ENCODE measurements at places on chromosomes 7 and 10. TPM values are rescaled to one million over a fixed set of nuclear protein-coding genes. Genes with fewer than 3 reads are reported as not detected.

Gene ANXA8
- total RNA-seq = not detected

Gene IL15RA
- total RNA-seq = not detected

Gene MYO3A
- not detected for total RNA-seq

Gene IGF2BP3
- 120 TPM for total RNA-seq

Gene ST8SIA6
- total RNA-seq = not detected

Gene EIF4EBP2
- 52.8 TPM for total RNA-seq

Gene TMEM176A
- not detected for total RNA-seq

DNA sequence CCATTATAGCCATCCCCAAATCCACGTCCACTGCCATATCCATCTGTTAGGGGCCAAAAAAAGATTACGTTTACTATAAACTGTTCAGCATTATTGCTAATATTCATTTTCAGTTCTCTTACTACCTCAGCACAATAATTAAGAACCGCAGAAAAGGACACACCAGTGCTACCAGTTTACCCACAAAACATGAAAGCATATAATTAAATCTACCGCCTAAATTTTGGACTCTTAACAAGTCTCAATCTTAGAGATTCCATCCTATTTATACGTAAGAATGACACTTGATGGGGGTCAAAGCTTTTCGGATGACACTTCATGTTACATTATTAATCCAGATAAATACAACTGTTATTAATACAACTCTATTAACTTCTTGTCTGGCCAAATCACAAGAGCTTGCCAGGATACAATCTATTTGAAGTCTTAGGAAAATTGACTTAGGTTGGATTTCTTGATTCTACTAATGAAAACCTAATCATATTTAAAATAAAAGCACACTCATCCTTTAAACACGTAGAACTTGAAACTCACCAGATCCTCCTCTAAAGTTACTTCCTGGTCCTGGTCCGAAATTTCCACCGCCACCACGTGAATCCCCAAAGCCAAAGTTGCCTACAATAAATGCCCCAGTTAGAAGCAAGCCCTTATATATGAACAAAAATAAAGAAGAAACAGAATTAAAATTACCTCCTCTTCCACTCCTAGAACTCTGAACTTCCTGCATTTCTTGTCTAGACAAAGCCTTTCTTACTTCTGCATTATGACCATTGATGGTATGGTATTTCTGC, 4.5 kb downstream of the HNRNPA2B1 start:
- DNase-seq = no peak

DNA sequence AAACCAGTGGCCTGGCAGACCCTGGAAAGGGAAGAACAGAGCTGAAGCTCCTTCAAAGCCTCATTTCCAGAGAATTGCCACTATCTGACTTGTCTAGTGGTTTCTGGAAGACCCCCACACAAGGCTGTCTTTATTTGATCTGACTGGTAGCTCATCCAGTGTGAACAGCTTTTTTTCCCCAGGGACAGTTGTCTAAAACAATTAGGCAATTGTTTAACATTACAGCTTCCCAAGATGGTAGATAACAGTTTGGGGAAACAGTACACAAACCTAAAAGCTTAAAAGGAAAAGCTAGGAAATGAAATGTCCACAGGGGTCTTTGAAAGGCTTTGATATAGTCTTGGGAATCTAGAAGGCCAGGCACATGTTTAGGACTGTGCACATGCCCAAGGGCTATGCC, 203.4 kb upstream of the CTBP2 start:
- peak; percentile 1 for DNase-seq

GRCh38 chr7:102834999-102835398, 77.8 kb upstream of the LRRC17 start:
- no peak for DNase-seq

DNA sequence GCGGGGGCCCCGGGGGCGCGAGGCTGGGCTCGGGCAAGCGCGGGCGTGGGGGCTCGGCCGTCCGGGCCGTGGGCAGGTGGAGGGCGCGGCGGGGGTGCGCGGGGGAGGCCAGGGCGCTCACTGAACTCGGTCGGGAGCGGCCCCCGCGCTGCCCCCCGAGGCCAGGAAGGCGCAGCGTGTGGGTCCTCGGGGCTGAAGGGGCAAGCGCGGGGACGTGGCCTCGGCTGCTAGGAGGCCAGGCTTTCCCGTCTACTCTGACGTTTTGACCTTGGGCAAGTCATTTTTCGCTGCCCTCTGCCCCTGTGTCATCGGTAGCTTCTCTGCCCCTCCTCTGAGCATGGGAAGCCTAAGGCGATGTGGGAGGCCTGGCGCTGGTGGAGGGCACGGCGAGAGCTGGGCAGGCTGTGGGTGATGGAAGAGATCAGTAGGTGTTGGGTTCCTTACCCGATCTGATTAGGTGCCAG, 441 bp downstream of the FBH1 start:
- peak; percentile 13 for DNase-seq

GRCh38 chr10:63887600-63888370, 366.6 kb downstream of the REEP3 start:
- DNase-seq = no peak

DNA sequence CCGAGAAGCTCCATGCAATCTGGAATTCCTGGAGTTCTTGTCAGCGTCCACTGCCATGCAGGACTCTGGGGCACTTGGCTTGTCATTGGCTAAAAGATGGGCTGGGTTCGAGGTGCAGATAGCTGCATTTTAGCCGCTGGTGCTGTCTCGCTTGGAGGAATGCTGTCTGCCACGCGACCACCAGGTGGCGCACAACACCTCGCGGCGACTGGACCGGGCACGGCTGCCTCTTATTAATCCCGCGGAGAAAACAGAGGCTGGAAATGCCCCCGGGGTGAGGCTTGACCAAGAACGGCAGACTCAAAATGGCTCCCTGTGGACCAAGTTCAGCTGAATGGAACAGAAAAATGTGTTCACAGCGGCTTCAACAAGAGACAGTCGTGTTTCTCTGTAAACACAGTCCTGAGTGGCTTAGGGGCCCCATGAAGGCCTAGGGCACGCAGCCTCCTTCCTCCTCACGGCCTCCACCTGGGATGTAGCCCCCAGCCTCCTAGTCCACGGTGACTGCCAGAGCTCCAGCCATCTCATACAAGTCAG, 46.2 kb downstream of the AOC1 start:
- DNase-seq = peak; percentile 83

DNA sequence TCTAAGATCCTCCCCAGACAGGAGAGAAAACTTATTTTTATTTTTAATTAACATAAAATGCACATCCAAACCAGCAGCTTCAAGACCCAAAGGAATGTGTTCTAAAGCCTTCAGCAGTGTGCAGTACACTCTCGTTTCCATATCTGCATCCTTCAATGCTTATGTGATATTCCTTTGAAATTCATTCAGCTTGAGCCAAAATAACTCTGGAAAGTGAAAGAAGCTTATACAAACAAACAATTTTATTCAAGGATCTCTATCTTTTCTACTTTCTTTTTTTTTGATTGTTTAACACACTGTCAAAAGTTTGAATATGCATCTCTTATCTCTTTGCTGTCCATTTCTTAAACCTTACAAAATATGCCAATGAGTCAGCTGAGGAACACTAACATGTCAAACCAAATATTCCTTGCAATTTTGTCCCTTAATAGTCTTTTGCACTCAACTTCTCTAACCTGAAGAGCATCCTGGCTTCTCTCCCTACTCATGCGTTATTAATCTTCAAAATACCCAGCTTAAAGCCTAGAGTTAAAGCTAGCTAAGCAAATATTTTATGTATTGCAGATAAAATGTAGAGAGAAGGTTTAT, 124.3 kb downstream of the THSD7A start:
- DNase-seq = no peak

DNA sequence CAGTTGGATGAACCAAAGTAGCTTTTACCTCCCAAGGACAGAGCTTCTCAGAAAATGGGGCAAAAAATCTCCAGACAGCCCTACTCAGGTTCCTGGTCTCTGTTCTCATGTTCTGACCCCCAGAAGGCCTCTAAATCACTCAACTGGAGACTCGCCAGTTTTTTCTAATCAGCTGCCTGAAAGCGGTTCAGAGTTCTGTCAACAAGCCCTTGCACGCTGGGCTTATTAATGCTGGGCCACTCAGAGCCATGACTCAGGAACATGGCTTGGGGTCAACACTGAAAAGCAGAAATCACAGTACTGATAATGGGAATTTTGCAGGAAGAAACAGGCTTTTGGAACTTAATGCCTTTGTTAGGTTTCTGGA, 15.3 kb downstream of the ECHDC3 start:
- DNase-seq = peak; percentile 81

- DNase-seq = no peak
Observed at GRCh38 chr10:15472431-15473395, 101.6 kb upstream of the FAM171A1 start.

DNA sequence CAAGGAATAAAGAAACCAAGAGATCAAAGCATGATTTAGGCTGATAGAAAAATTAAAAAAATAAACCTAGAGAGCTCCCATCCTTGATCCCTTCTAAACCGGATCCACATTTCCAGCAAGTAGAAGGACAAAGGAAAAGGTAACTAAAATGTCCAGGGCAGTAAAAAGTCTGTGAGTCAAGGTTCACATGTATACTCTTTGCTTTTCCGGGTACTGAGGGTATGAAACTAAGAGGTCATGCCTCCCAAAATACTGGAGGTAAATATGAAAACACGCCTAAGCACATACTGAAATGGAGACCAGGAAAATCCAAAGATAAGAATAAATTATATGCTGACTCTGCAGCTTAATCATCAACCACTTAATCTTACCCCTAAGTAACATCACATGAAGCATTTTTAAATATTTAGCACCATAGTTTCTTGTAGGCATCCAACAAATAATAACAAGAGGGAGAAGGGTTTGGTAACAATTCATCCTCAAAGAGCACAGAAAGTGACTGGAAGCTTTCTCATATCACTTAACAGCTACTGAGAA, 35.4 kb downstream of the JAZF1 start:
- DNase-seq = no peak

DNA sequence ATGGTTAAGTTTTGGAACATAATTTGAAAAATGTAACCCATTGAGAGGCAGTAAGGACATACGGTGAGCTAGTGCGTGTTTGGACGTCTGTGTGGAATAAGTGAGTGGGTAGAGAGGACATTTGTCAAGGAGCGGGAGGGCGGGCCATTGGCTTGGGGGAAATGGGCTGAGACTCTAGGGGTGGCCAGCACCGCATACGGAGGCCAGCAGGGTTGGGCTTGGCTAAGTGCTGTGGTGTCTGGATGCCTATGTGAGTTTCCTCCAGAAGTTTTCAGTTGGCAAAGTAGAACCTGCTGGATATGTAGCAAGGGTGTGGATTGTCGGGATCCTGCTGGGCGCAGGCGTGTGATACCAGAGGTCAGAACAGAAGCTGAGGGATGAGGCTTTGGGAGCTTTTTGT, 103.0 kb downstream of the TCF7L2 start:
- DNase-seq = no peak

- DNase-seq = no peak
Observed at GRCh38 chr7:11810043-11810625, 21.9 kb downstream of the THSD7A start.

DNA sequence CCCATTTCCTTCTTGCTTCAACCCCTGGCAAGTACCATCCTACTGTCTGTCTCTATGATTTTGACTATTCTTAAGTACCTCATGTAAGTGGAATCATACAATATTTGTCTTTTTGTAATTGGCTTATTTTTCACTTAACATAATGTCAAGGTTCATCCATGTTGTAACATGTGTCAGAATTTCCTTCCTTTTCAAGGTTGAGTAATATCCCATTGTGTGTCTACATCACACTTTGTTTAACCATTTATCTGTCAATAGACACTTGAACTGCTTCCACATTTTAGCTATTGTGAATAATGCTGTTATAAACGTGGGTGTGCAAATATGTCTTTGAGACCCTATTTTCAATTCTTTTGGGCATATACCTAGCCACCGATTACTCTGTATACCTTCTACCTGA, 14.0 kb upstream of the CDK14 start:
- DNase-seq = no peak

DNA sequence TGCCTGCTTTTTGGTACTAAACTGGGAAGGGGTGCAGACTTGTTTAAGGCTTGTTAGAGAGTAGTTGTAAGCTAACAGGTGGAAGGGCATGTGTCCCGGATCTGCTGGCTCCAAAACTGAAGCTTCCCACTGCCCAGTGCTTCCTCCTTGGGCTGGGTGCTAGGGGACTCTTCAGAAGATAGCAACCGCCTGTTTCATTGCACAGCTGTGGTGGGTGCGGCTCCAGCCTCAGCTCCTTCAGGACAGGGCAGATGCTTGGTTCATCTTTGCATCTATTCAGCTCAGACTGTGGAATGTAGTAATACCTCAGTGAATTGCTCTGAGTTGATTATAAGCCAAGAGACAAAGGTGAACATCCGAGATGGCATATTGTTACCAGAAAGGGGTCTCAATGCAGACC, 527.1 kb downstream of the TYW1 start:
- DNase-seq = no peak

- no peak for DNase-seq
Observed at GRCh38 chr7:29335188-29336083, 140.9 kb downstream of the CHN2 start.

- DNase-seq = no peak
Observed at GRCh38 chr10:11272915-11273389, 255.3 kb downstream of the CELF2 start.

GRCh38 chr10:4568731-4569130, 257.3 kb upstream of the AKR1E2 start:
- DNase-seq = peak; percentile 83

DNA sequence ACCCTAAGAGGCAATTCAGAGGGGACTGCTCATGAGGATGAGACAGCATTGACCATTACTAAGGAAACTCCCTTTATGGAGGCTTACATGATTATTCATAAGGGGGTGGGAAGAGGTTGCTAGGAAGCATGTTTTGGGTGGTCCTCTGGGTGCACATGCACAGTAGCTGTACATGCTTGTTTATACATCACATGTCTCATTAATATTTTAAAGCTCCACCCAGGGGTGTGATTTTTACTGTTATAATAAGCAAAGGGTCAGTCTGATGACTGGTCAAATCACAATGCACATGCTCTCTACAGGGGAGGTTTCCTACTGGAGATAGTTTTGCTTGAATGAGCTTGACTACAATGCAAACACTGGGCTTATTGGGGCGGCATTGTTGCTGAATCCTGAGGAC, 23.8 kb upstream of the PPP1R9A start:
- no peak for DNase-seq

GRCh38 chr7:15234431-15234830, 327.4 kb downstream of the AGMO start:
- DNase-seq = no peak

- no peak for DNase-seq
Observed at GRCh38 chr7:102395592-102395872, 631 bp upstream of the PRKRIP1 start.

DNA sequence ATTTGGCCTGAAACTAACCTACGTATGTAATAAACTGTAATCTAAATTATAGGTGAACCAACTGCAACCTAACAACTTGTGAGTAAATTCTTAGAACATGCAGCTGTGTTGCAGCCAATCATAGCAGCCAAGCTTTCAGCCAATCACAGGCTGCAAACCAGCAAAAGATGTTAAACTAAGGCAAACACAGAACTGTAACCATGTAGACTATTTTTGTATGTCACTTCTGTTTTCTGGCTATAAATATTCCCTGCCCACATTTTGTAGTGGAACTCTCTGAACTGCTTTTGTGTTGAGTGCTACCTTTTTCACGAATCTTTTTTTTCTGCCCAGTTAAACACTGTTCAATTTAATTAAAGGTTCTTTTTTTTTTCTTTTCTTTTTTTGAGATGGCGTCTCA, 28.2 kb upstream of the ZPBP start:
- no peak for DNase-seq
